Articular chondrocyte of knee joint (primary cell): ENCODE measurements at places on chromosomes 5 and 9. TPM values are rescaled to one million over a fixed set of nuclear protein-coding genes. Genes with fewer than 3 reads are reported as not detected.

The TXNDC8 gene
- not detected in 2 replicates for total RNA-seq

The C5orf52 gene
- total RNA-seq = not detected in 2 replicates

The BTNL9 gene
- not detected in 2 replicates for total RNA-seq

The EQTN gene
- total RNA-seq = not detected in 2 replicates

The DOCK8 gene
- 4.4 and 15.2 TPM in 2 replicates for total RNA-seq
